AG20443 (cell line): ENCODE measurements at places on chromosomes 12 and 14.

- DNase-seq, result no peak
Measured at GRCh38 chr12:56816491-56816890, 53.4 kb downstream of the HSD17B6 start.

GRCh38 chr14:73462048-73462715, 3.8 kb upstream of the NUMB start:
- DNase-seq, result no peak

- no peak for DNase-seq
Measured at GRCh38 chr12:68222326-68222725, 3.3 kb downstream of the IL26 start.

DNA sequence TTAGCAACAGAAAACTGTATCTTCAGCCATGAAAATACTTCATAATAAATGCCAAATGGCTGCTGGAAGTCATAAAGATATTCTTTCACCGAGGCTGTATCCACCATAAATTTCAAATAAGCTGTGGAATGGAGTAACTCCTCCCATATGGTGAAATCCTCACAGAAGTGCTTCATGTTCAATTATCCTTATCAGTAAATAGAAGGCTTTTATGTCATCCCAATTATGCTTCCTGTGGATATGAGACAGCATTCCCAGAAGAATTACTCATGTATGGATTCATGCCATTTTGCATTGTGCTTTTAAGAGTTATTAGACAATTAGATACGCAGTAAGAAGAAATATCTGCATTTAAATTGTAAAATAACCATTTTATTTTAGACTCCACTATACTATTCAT, 99.0 kb downstream of the RTN1 start:
- DNase-seq, result no peak

DNA sequence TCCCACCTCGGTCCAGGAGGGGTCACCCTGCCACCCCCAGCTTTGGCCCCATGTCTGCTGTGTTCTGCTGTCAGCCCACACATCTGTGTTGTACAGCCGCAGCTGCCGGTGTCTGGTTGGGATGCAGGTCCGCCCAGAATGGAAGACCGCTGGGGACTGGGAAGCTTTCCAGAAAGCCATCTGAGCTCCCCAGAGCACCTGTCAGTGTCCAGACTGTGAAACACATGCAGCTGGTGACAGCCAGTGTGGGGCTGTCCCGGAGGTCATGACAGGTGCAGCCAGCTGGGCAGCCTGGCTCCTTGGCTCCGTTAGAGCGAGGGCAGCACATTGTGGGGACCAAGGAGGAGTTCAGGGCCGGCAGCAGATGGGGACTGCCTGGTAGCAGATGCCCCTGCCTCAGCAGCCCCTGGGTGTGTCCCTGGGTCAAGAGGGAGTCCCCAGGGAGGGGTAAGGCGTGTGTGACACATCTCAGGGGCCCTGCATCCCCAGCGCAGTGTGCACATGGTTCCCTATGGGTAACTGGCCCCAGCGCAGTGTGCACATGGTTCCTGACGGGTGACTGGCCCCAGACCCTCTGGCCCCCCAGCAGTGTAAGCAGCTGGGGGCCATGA, 16.4 kb downstream of the CEP170B start:
- DNase-seq, result no peak

- DNase-seq, result no peak
Measured at GRCh38 chr14:65223636-65224035, 121.3 kb upstream of the MAX start.

- no peak for DNase-seq
Measured at GRCh38 chr12:43255522-43256111, 296.4 kb downstream of the ADAMTS20 start.
